ENCODE measurements at places on chromosomes 11 and 22.
A peak's percentile ranks its signal among the peaks of the same experiment; 100 is the strongest.

DNA sequence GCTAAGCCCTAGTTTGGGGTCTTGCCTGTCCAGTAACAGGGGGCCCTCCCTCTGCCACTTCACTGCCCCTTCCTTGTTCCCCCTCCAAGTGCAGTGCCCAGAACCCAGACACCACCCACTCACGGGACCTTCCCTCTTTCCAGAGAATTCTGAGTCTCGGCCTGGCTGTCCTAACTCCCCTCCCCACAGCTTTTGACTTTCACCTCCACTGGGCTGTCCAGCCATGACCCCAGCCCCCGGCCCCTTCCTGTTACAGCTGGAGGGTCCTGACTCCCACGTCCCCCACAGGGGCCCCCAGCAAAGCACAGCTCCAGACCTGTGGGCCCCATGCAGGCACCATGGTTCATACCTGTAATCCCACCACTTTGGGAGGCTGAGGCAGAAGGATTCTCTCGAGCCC lies 71.5 kb downstream of the BRD1 start:
- no peak for DNase-seq

DNA sequence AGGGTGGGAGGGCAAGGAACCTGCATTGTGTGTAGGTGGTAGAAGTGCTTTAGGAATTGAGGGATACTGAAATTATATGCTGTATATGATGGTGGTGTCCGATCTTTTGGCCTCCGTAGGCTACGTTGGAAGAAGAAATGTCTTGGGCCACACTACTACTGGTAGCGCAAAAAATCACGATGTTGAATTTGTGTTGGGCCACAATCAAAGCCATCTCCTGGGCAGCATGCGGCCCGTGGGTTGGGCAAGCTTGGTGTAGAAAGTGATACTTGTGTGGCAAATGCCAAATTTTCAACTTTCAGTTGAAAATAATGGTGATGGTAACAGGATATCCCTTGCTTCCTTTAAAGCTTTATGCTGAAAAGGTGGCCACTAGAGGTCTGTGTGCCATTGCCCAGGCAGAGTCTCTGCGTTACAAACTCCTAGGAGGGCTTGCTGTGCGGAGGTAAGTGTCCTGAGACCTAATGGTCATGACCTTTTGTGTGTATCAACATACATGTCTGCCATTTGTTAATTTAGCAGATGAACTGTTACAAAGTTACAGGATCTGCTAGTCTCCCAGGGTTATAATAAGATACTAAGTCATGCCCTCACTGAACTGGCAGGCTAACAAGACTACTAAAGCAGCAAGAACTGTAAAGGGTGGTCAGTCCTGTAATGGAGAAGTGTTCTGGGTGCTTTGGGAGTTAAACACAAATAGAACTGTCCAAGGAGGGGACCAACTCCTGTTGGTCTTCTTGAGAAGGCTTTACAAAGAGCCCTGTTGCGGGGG lies 2.9 kb downstream of the RPS3 start:
- DNase-seq: no peak

- DNase-seq: peak; percentile 81
These were observed 3.9 kb upstream of the BCL2L13 start for GRCh38 chr22:17634696-17635095.

GRCh38 chr22:38129856-38130255 lies 19.4 kb upstream of the BAIAP2L2 start:
- no peak for DNase-seq

DNA sequence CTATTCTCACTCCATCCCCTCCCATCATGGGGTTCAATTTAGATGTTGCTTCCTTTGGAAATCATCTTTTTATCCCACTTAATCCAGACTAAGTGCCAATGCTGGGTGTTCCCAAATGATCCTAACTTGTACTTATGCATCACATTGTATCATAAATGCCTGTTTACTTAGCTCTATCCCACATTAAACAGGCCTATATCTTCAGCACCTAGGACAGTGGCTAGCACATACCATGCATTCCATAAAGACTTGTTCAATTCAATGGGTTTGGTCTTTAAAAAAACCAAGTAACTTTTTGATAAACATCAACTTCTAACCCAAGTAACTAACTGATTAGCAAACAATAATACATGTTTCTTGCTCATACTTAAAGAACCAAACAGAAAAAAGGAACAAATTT lies 40.6 kb downstream of the RSF1 start:
- peak; percentile 41 for DNase-seq

- DNase-seq: peak; percentile 92
These were observed at the start of gene PNPLA3 for GRCh38 chr22:43923631-43924464. Gene PNPLA3 (plus strand): TSS chr22:43923805. CDS start chr22:43923912, 107 bp downstream.

DNA sequence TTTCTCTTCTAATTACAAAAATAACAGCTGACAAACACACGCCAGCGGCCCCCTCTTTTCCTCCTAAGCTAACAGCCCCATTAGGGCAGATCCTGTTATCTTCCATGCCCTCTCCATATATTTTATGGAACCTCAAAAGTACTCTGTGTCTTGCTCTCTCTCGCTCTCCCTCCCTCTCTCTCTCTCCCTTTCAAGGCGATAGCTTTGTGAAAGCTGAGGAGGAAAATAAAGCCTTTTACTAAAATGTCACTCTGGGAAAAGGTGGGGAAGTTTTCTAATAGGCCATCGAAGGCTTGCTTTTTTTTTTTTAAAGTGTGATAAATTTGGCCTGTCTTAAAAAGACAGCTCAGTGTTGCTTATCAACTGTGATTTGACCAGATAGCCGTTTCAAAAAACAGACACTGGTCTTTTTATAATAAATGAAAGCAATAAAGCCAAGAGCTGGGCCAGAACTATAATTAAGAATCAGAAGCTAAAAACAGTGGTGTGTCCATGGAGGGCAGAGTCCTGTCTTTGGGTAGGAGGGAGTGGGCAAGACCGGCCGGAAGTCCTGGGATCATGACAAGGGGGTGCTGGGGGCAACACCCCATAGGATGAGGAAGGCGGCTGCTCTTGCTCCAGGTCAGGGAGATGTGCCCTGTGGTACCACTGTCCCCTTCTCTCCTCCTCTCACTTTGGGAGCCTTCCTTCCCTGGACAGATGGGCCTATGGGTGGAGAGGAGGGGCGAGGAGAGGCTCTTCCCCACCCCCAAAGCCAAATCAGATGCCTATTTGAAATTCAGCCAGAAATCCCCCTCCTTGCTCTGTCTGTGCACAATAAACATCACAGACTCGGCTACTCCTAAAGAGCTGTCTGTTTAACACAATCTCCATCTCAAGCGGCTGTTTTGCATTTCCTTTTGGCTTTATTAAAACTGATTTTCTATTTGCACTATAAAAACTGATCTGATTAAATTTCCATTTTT lies 267.2 kb downstream of the BUD13 start:
- no peak for DNase-seq

- no peak for DNase-seq
These were observed 15.7 kb downstream of the USP28 start for GRCh38 chr11:113859665-113860064.

- no peak for DNase-seq
These were observed 40.2 kb upstream of the CFAP300 start for GRCh38 chr11:102006835-102007566.

GRCh38 chr22:46984751-46985506 lies 222.5 kb downstream of the TBC1D22A start:
- peak; percentile 3 for DNase-seq

GRCh38 chr22:27335102-27335660 lies 466.4 kb downstream of the MN1 start:
- DNase-seq: no peak

DNA sequence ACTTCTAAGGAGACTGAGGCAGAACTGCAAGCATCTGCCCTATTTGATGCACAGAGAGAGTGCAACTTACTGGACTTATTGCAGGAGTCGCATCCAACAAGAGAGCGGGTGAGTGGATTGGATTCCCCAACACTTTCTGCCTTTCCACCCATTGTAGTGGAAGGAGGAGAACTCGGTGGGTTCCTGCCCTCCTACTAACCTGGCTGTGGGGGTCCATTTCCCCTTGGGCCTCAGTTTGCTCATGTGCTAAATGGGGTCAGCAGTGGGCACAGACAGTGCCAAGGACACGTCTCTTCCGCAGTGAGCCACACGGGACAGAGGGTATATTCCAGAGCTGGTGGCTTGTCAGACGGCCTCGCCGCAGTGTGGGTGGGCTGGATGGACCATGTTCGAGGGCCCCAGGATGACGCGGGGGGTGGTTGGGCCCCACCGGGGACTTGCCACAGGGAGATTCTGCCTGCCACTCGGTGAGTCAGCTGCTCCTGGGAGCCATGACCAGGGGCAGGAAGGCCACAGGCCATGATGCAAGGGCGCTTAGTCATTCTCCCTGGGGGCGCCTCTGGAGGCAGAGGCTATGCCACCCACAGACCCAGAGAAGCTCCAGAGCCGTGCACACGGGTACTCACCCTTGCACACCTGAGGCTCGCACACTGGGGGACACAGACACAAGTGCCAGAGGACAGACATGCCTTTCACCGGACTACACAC lies 8.2 kb downstream of the ALX4 start:
- DNase-seq: peak; percentile 69

DNA sequence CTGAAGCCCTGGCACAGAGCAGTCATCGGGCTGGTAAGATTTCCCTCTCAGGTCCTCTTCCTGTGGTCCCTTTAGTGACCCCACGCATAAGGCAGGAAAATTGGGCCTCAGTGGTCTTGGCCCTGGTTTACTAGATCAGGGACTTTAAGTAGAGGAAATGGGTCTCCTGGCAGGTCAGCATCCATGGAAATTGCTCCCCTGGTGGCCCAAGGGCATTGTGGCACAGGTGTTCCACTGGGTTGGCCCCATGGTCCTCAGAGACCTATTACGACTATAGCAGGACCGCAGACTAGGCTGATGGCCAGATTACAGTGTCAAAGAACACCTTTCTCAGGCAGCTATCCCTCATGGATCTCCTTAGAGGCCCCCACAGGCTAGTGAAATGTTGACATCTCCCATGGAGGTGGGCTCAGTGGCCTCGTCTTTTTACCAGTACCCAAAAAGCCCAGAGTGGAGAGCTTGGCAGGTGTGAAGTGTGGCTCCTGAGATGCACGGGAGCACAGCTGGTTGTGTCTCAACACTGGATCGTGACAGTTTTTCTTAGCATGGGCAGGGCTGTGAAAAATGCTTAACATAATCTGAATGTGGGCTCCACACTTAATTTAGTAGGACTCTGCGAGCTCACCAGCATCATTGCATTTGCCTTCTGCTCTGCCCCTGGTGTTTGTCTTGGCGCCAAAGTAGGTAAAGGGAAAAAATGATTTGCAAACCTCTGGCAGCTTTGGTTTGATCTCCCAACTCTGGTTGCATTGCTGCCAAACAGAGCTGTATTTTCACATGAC lies 74.2 kb downstream of the ZBTB16 start:
- no peak for DNase-seq

DNA sequence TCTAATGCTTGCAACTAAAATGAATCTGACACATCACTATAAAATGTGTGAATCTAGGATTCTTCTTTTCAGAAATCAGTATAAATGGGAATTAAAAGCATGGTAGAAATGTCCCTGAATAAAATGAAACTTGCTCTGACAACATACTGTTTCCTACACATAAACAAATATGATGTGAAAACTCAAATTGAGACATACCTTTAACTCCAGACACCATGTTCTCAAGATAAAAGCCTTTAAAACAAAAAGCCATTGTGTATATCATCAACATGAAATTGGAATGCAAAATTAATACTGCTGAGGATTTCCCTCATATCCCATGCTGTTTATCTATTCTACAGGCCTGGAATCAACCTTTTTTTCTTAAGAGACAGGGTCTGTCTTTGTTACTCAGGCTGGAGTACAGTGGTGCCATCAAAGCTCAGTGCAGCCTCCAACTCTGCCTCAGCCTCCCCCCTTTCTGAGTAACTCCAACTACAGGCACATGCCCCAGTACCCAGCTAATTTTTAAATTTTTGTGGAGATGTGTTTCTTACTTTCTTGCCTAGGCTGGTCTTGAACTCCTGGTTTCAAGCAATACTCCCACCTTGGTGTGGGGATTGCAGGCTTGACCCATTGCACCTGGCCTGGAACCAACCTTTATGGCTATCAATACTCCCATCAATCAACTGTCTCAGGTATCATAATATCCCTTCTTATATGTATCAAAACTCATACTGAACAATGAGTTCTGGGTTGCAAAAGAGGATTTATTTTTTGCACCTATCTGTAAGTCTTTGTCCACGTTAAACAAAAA lies 6.7 kb downstream of the TAF1D start:
- DNase-seq: no peak

GRCh38 chr11:68692871-68693483 lies 8.6 kb downstream of the GAL start:
- DNase-seq: no peak

- no peak for DNase-seq
These were observed 1033.7 kb upstream of the CCDC90B start for GRCh38 chr11:84319863-84320262.

Measured in mesenchymal stem cell (in vitro differentiated cells and primary cell).